ENCODE measurements at places on chromosomes 13 and 19.

- DNase-seq, result no peak
Measured at GRCh38 chr19:11296264-11296663, 304 bp downstream of the TSPAN16 start.

- DNase-seq, result no peak
Measured at GRCh38 chr19:50508843-50509190, 2.2 kb downstream of the JOSD2 start.

DNA sequence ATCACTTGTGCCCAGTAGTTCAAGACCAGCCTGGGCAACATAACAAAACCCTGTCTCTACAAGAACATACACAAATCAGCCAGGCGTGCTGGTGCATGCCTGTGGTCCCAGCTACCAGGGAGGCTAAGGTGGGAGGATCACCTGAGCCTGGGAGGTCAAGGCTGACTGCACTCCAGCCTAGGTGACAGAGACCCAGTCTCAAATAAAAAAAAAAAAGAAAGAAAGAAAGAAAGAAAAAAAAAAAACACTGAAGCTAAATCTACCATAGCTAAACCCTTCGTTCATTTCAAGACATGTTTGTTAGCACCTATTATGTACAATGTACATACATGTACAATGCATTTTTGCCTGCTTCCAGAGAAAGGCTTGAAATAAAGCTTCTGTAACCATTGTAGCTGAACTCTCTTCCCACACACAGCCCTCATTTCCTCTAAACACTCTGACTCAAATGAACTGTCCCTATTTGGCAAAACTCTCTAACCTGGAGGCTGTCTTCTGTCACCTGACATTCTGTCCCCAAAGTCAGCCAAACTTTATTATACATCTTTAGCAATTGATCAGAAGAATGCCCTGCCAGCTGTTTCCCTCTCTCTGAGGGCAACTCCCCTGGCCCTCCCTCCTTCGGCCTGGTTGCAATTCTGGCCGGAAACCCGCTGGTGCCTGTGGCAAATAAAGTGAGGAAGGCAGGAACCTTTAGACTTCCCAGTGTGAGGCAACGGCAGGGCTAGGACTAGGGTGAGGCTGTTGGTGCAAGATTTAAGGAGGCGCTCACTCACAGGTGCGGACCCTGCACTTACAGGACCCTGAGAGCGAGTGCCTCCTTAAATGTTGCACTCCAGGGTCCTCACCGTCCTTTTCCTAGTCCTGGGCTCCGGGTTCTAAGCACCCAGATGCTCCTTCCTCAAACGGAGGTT lies 1.8 kb downstream of the ETHE1 start:
- peak; percentile 70 for DNase-seq

DNA sequence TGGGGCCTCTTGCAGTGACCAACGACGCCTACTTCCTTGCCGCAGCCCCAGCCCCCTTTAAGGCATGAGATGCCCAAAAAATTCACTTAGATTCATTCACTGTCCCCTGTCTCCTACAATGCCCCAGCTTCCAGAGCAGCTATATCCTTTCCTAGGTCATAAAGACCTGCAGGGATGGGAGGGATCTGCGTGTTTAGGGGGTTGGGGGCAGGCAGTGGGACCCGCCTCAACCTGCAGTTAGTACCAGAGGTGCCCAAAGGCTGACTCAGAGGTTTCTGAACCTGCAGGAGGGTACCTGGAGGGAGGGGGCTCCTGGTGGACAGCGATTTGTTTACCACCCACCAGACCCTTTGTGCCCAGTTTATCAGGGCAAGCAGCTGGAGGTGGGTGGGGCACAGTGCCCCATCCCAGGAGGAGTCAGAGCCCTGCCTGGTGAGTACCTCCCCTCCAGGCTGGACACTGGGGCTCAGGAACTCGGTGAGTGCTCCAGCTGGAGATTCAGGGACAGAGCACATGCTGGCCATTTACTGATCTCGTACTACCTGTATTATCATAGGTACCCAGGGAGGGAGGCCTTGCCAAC lies 10.1 kb downstream of the RPS28 start:
- no peak for DNase-seq

GRCh38 chr19:56112313-56112709 lies 8.8 kb downstream of the ZNF787 start:
- no peak for DNase-seq

- peak; percentile 46 for DNase-seq
Measured at GRCh38 chr19:39411081-39411831, 1.2 kb upstream of the PLEKHG2 start.
